Suppressor macrophage treated with lipopolysaccharide for 1 hour (primary cell): ENCODE measurements at places on chromosomes 5 and 9.

- DNase-seq: no peak
These were observed 19.8 kb upstream of the MYORG start for GRCh38 chr9:34396276-34397214.

DNA sequence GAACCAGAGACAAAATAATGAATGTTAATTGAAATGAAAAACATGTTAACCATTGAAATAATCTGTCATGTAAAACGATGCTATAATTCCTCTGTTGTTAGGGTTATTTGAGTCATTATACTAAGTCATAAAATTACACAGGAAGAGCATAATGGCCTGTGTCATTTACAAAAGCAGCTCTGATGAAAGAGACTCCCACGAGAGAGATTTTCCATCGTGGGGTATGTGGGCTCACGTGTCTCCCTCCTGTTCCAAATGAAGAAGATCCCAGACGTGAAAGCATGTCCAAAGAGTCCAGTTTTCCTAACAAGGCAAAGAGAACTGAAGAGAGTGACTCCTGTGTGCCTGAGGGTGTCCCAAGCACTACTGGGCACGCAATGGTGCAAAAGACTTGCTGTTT lies 379.8 kb downstream of the SPOCK1 start:
- peak; percentile 8 for DNase-seq

GRCh38 chr9:17470036-17470813 lies 108.6 kb upstream of the SH3GL2 start:
- no peak for DNase-seq

- DNase-seq: peak; percentile 50
These were observed 39.6 kb upstream of the DMXL1 start for GRCh38 chr5:119031011-119031886.

DNA sequence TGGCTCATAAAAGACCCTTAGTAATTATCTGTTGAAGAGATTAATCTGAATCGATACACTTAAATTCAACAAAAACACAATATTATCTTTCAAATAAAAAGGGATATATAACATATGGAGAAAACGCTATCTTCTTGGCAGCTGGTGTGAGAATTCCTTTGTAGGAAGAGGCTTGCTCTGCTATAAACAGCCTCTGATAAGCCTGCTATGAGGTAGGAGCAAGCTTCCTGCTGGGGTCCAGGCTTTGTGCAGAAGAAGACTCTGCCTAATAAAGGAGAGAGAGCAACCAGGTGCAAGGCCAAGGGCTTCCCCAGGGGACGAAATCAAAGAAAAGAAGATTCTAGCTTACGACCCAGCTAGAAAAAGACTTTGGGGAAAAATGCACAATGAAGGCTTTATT lies 43.3 kb upstream of the SSBP2 start:
- DNase-seq: no peak

GRCh38 chr9:6382681-6383080 lies 30.3 kb upstream of the UHRF2 start:
- DNase-seq: no peak

DNA sequence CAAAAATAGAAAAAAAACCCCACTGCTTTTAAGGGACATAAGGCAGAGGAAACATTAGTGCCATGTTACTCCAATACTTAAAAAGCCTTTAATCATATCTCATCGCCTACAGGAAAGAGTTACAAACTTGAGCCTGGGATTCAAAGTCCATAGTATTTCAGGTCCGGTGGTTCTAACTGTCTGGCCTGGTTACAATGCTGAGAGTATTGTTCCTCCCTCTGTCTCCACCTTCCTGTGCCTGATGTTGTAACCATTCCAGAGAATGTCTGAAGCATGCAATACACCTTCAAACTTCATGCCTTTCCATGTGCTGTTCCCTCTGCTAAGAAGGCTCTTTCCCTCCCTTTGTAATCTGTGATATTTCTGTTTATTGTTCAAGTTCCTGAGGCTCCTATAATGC lies 41.6 kb upstream of the SLC36A2 start:
- no peak for DNase-seq

DNA sequence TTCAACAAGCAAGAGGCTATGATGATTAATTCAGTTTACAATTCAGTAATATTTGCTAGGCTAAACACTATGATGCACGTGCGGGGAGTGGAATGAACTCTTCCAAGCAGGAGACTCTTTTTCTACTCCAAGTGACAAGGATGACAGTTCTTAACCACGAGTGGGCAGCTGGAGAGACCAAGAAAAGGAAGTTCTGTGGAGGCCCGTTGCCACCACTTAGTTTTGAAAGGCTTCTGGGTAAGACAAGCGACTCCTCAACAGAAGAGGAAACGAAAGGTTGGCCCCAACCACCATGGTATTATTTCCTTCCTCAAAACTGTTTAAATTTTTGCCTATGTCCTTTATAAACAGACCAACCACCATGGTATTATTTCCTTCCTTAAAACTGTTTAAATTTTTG lies 2.8 kb downstream of the DCAF12 start:
- peak; percentile 94 for DNase-seq

DNA sequence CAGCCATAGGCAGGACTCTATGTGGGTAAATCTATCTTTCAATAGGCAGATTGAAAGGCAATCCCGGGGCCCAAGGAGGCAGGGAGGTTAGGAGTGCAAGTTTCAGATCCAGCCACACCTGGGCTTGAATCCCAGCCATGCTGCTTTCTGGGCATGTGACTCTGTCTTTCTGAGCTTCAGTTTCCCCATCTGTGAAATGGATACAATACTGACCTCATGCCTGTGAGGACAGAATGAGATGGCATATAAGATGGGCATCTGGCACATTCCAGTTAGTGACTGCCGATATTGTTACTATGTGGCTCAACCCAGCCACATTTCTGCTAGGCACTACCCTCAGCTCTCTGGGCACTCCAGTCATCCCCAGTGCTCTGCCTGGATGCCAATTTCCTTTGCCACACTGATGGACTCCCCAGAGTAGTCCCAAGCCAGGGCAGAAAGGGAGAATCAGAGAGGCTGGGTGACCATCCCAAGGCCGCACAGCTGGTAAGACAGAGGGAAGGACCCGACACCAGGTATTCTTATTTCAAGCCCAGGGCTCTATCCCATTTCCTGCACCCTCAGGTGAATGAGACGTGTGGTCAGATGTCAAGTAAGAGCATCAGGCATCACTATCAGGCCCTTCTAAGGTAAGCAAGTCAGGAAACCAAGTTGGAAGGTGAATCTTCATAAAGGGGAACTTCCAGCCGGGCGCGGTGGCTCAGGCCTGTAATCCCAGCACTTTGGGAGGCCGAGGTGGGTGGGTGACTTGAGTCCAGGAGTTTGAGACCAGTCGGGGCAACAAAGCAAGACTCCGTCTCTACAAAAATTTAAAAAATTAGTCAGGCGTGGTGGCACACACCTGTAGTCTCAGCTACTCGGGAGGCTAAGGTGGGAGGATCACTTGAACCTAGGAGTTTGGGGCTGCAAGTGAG lies 38.7 kb downstream of the SH3PXD2B start:
- no peak for DNase-seq

DNA sequence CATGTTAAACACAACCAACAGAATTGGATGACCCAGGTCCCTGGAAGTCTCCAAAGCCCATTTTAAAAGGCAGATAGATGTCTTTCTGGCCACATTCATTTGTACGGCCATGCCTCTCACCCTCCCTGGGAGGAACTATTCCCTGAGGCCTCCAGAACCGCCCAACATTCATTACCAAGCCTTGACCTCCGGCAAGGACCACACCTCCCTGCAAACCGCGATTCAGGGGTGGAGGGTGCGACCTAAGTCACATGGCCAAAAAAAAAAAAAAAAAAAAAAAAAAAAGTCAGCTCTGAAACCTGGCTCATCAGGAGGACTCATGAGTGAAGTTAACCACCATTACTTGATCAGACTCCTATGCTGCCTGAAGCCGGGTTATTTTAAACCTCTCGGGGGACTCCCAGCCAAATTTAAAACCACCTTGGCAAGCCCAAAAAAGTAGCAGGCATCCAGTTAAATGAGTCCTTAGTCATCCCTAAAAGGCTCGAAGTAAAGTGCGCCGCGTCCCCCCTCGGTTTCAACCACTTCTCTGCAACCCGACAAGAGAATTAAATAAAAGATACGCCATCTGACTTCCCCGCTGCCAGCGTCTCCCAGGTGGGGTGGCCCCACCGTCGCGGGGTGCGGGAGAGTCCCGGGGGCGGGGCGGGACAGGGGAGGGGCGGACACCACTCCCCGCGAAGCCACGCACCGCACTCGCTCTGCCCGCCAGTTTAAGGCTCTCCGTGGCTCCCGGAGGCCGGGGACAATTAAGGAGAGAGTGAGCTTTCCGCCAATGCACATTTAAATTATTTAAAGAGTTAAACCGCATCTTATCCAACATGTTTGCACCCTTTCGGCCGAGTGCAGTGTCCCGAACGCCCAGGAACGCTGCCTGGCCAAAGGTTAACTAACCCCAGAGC lies 2.3 kb downstream of the KLF9 start:
- DNase-seq: peak; percentile 86

DNA sequence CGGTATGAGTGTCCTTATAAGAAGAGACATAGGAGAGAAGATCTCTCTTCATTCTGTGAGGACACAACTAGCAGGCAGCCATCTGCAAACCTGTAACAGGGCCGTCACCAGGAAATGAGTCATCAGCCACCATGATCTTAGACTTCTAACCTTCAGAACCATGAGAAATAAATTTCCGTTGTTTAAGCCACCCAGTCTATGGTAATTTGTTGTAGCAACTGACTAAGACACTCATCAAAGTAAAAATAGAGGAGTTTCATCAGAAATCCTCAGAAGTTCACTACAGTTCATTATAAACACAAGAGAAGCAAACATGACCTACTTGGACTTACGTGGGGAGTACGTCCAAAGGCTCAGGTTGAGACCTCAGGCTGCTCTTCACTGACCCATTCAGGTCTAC lies 357.7 kb downstream of the SEMA5A start:
- DNase-seq: peak; percentile 1

DNA sequence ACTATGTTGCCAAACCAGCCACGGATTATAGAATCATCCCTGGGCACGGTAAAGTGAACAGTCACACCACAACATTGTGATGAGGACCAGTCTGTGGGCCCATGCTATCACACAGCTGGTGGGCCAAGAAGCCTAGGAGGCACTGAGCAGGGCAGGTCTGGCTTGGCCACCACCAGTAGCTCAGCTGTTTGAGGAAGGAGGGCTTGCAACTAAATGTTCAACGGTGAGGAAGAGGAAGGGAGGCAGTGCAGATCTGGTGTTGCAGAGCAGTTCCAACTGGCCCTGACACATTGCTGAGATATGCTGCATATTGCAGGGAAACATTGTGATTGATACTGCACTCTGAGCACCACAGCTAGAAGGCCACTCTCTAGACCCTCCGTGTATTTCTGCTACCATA lies 77.9 kb upstream of the ATG10 start:
- no peak for DNase-seq

DNA sequence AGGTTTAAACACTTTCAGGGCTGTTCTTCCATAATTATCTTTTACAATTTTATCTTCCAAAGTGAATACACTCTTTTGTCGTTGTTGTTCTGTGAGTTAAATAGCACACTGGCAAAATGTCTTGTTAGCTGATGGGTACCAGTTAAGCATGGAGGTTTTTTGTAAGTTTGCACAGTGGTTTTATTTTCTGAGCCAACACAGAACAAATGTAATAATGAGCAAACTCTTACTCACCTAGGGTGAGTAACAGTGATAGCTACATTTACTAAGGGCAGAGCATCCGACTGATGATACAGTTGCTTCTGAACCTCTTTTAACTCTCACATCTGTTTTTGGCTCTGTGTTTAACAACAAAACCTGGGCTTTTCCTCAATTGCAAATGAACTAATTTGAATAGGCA lies 103.2 kb downstream of the CTNND2 start:
- no peak for DNase-seq

DNA sequence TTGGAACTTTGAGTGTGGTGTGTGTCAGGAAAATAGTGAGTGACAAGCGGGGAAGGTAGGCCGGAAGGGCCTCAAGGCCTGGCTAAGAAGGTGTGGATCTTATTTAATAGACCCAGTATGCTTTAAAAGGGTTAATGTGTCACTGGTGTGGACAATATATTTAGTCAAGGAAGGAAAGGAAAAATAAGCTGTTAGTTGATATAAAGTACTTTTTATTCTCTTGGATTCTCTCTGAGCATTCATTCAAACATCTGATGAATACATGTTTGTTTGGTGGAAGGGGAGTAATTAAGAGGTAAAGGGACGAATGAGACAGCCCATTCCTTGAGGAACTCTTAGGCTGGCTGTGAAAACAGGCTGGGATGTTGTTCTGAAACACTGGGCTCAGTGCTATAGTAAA lies 98.9 kb downstream of the MELK start:
- no peak for DNase-seq

- peak; percentile 41 for DNase-seq
These were observed 47.9 kb downstream of the COL5A1 start for GRCh38 chr9:134689321-134690181.

DNA sequence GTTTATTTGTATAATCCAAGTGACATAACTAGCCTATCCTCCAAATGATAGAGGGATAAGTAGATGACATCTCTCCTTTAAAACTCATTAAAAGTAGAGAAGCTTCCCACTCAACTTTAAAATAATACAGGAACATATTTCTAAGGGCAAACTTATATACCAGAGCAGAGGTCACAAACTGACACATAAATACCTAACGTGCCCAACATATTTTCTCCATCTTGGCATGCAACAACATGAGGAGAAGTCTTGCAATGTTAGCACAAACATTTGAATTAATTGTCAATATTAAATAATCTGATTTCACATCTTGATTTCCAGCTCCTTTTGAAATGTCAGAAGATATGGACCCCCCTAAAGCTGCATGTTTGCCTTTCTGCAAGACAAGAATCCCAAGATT lies 335.0 kb downstream of the DEPDC1B start:
- no peak for DNase-seq

GRCh38 chr9:104743376-104743985 lies 4.0 kb upstream of the NIPSNAP3A start:
- DNase-seq: peak; percentile 81

- DNase-seq: peak; percentile 76
These were observed 2.1 kb upstream of the GLIS3 start for GRCh38 chr9:4301971-4302427.

DNA sequence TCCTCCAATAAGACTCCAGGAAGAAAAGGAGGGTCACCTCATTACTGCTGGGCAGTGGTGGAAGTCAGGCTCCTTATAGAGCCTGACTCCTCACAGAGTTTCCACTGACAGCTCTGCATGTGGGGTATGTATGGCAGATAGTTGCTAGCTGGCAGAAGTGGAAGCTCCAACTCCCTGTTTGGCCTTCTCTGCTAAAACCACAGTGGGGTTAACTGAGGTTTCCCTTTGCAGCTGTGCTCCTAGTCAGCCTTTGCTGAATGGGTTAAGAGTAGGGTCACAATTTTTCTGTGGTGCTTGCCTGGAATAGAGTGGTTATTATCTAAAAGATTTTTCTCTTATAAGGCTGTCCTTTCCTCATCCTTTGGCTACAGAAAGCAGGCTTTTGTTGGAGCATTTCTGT lies 327.5 kb downstream of the FBXL17 start:
- no peak for DNase-seq

- peak; percentile 54 for DNase-seq
These were observed 427 bp downstream of the PCYOX1L start for GRCh38 chr5:149358294-149358651.

DNA sequence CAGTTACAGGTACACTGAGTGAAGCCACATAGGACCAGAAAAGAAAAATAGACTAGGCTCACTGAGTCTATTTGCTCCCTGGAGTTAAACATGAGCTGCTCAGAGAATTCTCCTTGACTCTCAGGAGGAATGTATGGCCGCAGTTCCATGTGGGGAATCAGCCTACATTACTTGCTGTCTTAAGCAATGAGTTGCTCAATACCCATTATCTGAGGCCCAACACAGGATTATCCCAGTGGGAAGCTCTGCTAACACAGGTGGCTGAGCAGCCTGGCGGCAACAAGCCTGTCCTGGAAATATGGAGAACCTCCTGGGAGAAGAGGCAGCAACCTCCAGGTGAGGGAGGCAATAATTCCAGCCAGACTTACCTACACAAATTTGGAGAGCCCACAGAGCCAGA lies 177.5 kb upstream of the NREP start:
- no peak for DNase-seq

GRCh38 chr5:50564079-50564478 lies 102.4 kb upstream of the PARP8 start:
- no peak for DNase-seq
